Effector CD4-positive, alpha-beta T cell (primary cell): ENCODE measurements at places on chromosomes 3 and 15.

- no peak for DNase-seq
These were observed 15.3 kb downstream of the H1-8 start for GRCh38 chr3:129558081-129558771.

DNA sequence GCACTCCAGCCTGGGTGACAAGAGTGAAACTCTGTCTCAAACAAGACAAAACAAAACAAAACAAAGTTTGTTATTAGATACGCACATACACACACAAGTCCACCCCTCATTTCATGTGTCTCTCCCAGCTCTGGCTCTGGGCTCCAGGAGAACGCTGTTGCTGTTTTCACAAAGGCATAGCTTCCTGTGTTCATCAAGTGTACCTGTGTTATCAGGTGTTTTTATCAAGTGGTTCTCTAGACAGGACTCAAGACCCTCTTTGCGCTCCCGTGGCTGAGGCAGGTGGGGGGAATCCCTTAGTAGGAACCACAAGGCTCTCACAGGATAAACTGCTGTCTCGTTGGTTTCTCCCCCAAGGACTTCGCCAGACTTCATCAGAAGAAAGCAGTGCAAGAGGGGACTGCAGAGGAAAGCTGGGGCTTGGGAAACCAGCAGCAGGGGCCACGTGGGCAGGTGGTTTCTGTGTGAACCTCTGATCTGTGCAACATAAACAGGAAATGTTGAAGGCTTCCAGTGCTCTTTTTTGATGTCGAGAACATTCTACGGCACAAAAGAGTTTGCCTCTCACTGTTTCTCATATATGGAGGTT is 6.9 kb upstream of the PPP1R2 start:
- DNase-seq, result peak; percentile 80

DNA sequence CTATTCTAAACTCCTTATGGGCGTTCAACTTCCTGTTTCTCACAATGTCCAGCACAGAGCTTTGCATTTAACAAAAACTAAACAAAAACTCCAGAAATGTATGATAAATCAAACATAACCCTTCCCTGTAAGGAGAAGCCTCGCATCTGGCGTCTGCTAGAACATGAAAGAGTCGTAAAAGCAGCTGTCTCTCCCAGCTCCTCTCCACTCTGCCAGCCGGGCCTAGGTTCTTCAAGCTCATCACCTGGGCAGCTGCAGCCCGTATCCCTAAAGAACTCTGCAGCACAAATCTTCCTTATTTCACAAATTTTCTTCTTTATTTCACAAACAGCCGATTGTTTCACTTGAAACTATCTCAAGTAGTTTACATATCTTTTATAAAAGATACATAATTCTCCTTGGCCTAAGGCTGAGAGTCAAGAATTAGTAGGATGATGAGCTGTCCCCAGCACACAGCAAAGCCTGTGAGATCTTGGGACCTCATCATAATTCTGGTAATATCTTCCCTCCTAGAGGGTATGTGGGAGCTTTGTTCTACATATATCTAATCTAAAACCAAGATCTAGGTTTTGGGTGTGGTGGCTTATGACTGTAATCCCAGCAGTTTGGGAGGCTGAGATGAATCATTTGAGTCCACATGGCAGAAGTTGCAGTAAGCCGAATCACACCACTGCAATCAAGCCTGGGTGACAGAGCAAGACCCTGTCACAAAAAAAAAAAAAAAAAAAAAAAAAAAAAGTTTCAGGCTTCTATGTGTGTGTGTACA is 35.3 kb downstream of the ANXA2 start:
- no peak for DNase-seq

GRCh38 chr3:169432708-169433432 is 230.6 kb downstream of the MECOM start:
- DNase-seq, result no peak

DNA sequence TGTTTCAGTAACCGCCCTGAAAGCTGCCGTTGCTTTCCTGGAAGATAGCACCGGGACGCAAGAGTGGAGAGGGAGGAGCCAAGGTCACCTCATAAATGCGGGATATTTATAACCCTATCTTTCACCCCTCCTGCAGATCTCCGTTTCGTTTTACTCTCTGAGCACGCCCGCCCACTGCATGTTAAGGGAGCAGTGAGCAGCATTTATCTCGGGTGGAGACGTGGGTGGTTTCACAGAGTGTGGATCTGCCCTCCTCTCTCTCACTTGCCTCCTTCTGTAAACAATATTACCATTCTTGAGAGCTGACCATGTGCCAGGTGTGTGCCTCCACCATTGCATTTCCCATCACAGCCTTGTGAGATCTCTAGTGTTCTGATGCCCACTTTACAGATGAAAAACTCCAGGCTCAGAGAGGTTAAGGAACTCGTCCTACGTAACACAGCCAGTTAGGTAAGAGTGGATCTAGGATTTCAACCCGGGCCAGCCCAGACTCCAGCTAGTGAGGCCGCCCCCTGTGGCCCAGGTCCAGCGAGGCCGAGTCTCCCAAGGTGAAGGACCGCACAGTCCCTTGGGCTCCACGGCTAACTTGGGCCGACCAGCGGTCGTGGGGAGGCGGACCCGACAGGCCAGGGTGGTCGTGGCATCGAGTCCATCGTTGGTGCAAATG is 16.9 kb upstream of the SEMA4B start:
- DNase-seq, result no peak

GRCh38 chr3:10226293-10226692 is 22.0 kb upstream of the TATDN2 start:
- no peak for DNase-seq

DNA sequence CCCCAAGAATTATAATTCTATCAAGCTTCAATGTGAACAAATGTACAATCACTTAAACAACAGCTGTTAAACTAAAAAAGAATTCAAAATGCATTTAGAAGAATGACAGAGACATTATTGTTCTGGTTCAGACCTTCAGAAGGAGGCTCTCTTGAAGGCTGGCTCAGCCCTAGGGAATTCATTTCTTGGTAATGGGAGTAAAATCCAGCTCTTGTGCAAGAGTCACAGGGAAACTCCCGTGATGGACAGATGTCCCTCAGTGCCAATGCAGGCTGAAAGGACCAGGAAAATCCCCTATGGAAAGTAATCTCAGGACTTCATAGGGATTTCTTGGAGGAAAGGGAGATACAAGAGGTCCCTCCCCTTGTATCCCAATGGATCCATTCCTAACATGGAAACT is 149.9 kb upstream of the STT3B start:
- DNase-seq, result no peak

DNA sequence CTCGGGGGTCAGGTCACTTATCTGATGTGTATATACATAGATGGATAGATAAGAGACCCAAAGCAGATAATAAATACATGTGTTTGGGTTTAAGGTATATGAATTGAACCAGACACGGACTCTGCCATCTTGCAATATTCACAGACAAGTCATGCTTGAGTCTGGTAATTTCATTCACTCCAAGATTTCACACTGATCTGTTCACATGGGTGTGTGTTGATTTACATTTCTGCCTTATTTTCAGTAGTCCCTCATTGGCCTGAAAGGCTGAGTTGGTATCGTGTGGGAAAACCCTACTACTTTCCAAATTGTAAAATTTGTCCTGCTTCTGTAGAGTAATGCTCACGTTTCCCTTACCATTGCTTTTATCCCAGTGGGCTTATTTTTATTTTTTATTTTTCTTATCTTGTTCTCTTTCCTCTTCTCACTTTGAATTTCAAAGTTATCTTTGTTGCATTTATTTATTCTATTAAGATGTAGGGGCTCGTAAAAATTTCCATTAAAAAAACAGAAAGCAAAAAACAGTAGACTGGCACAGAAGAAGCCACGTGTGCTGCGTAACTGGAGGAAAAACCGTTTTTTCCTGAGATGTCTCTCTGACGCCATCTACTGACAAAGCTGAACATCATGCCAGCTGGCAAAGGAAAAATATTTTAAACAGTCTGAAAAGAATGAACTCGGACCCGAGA is 10.8 kb upstream of the MFSD1 start:
- DNase-seq, result peak; percentile 11

DNA sequence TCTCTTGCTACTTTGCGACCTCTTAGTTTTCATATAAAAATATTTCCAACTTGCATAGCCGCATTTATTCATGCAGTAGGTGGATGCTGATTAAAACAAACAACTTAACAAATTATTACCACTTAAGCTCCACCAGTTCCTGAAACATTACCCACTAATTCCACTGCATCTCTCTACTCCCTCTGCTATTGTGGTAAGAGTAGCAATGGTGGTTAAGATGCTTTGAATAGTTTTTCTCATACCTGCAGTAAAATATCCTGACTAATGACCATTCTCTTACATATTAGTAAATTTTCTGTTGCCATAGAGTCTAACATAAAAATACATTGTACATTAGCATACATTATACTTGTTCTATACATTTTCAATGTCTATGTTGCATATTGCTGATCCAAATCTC is 397.6 kb upstream of the PLSCR5 start:
- DNase-seq, result no peak

GRCh38 chr3:57397175-57398026 is 104.9 kb upstream of the ASB14 start:
- DNase-seq, result peak; percentile 27

DNA sequence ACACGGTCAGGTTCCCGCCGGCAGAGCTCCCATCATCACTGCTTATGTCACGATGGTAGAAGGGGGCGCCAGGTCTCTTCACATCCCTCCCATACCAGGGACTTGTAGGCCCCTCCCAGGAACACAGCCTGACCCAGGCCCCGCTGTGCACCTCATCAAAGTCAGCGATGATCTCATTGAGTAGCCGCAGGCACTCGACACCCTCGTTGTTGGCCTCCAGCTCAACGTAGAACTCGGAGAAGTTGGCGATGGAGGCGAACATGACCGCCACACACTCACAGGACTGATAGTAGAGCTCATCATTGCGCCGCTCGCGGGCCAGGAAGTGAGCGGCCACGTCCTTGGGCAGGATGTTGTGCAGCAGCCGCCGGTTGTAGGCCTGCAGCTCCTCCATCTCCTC is 89.2 kb downstream of the SEC22A start:
- no peak for DNase-seq

DNA sequence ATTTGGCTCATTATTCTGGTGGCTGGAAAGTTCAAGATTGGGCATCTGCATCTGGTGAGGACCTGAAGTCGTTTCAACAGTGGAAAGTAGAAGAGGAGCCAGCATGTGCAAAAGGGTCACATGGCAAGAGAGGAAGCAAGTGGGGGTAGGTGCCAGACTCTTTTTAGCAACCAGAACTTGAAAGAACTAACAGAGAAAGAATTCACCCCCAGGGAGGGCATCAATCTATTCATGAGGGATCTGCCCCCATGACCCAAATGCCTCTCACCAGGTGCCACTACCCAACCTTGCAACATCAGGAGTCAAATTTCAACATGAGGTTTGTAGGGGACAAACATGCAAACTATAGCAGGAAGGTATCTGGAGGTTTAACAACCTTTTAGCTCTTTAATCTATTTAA is 10.3 kb upstream of the RYK start:
- no peak for DNase-seq

DNA sequence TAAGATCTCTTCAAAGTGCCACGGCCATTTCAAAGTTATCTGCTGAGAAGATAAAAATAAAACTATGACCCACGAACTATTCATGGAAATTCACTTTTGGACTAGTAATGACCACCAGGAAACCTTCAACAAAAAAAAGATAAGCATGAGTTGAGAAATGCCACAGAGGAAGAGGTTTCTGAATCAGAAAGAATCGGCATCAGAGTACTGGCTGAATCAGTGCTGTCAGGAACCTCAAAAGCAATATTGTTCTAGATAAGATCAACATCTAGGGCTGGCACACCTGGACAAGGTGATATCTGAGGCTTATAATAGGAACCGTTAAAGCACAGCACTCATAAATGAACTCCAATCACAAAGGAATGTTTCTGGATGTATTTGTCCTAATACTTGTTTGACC is 72.7 kb downstream of the PEAK1 start:
- DNase-seq, result no peak

GRCh38 chr3:109864452-109864851 is 527.1 kb upstream of the DPPA4 start:
- no peak for DNase-seq

DNA sequence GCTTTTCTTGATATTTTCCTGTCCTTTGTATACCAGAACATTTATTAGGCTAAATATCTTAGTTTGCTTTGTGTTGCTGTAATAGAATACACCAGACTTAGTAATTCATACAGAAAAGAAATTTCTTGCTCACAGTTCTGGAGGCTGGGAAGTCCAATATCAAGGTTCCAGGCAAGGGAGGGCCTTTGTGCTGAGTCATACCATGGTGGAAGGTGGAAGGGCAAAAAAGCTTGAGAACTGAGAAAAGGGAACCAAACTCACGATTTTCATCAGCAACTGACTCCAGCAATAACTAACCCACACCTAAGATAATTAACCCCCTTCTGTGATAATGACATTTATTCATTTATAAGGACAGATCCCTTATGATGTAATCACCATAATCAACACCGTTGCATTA is 496.9 kb upstream of the SUCLG2 start:
- DNase-seq, result no peak

DNA sequence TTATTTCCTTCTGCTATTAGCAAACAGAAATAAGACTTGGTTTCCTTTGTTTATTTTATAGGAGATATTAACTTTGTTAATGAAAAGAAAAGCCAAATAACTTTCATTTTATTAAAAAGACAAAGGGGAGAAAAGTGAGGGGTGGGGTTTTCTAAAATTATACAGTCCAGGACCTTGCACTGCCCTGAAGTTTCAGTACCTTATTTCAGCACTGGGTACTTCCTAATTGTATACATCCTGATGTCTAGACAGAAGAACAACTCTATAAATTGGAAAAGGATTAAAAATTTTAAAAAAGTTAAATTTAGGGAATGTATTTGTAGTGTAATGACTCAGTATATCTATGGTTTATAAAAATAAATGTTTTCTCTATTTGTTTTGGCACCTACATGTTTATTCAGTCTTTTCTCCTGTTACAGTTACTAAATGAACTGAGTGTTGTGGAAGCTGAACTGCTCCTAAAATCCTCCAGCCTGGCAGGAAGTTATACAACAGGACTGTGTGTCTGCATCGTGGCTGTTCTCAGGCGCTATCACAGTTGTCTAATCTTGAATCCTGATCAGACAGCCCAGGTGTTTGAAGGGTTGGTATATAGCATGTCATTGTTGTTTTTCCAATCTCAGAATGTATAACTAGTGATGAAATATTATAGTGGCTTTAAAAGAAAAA is 27.6 kb upstream of the P2RY13 start:
- no peak for DNase-seq

GRCh38 chr15:69535101-69535638 is 82.6 kb downstream of the RPLP1 start:
- no peak for DNase-seq

DNA sequence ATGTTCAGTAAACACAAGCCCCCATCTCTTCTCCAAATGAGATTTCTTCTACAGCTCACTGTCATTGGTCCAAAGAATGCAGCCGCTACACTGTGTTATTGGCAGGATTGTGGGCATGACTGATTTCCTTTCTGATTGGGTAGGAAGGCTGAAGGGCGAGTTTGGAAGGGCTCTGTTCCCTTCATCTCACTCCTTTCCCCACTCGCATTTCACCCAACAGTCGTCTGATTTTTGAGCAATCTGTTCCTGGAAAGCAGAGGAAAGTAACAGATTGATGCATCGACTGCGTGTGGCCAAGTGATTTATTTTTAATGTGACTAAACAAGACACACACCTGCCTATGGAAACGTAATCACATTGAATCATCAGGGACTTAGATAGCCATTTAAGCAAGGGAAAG is 55.5 kb downstream of the NOX5 start:
- no peak for DNase-seq

- no peak for DNase-seq
These were observed 273.9 kb downstream of the TIGIT start for GRCh38 chr3:114567771-114568170.

GRCh38 chr3:53809267-53809666 is 37.0 kb downstream of the CHDH start:
- DNase-seq, result no peak
